ENCODE measurements at places on chromosomes 3 and 15.

- no peak for DNase-seq
Measured at GRCh38 chr3:168863561-168863960, 767.8 kb upstream of the GOLIM4 start.

DNA sequence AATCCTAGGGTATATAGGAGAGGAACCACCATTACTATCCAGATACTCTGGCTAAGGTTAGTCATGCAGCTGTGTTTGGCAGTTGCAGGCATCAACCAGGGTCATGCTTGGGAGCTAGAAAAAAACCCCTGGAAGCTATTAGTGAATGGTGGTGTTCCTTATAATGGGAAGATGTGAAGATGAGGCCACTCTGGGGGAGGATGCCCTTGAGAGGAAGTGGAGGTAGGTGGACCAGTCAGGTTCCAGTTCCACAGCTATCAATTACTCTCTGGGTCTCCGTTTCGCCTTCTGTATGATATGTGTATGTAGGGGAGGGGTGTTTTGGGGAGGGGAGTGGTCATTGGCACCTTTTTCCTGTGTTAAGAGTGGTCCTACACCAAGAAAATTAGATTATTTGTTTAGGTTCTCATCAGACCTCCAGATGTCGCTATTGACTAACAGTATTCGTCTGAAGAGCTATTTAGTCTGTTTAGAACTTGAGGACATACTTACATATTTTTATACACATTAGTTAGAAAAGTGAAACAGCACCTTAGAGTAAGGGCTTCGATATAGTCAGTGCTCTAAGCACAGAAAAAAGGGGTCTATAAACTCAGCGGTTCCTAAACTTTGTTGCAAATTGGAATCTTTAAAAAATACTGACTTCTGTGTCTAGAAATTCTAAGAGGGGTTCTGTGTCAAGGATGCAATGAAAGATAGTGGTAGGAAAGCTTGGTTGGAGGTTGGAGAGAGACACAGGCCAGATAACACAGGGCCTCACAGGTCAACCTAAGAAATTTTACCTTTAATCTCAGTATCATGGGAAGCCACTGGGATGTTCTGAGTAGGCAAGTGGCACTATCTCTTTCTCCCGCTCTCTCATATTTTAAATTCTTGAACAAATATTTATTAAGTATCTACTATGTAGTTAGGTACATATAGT, 9.1 kb upstream of the HPS3 start:
- DNase-seq, result peak; percentile 30

DNA sequence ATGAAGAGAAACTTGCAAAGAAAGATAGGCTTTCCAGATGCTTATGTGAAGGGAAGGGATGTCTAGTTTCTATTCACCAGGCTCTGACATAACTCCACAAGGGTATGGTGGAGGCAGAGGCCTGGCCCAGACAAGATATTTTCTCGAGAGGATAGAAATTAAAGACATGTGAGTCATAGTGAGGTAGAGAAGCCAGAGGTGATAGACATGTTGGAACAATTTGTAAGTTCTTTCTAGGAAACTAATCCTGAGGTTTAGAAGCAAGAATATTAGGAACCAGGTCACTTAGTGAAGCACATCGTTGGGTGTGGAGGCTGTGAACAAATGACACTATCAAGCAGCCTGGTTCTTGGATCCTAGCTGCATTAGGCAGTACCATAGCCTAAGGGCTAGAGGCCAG, 176.9 kb downstream of the BBX start:
- no peak for DNase-seq

GRCh38 chr3:127927829-127928604, 13.0 kb downstream of the KBTBD12 start:
- DNase-seq, result no peak
